ENCODE measurements at places on chromosomes 2 and 18.

- DNase-seq = no peak
Measured at GRCh38 chr18:68148863-68149262, 566.0 kb downstream of the TMX3 start.

DNA sequence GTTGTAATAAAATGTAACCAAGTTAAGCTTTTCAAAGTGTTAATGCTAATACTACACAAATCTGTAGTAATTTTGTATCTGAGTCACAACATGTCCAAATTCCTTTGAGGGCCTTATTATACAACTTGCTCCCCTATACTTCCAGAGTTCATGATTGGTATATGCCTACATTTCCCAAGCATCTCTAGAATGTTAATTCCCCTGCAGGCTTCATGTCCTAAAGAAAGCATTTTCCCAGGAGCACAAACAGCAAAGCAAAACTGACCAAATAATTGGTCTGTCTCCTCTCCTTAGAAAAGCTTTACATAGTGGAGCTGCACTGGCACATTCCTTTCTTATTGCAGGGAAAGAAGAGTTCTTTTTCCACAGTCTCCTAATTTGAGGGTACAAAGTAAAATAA lies 3.7 kb downstream of the ALS2 start:
- no peak for DNase-seq

- no peak for DNase-seq
Measured at GRCh38 chr2:151959238-151959637, 131.0 kb upstream of the ARL5A start.

DNA sequence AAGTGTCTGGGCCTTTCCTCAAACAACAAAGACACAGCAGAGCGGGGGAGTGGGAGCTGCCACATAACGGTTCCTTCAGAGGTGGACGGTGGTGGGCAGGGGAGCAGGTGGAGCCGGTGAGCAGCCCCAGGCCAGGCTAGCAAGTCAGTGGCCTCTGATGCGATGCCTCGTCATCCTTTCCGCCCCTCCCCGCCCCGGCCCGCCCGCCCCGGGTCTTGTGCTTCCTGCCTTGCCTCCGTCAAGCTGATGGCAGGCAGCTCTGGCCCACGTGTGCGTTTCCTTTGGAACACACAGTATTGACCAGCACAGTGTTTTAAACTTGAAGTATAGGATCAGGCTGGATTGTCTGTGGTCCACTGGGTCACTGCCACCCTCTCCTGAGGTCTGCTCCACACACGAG lies 38.9 kb downstream of the PIEZO2 start:
- DNase-seq = no peak

GRCh38 chr2:32277363-32277673 lies 386 bp upstream of the YIPF4 start:
- no peak for DNase-seq

DNA sequence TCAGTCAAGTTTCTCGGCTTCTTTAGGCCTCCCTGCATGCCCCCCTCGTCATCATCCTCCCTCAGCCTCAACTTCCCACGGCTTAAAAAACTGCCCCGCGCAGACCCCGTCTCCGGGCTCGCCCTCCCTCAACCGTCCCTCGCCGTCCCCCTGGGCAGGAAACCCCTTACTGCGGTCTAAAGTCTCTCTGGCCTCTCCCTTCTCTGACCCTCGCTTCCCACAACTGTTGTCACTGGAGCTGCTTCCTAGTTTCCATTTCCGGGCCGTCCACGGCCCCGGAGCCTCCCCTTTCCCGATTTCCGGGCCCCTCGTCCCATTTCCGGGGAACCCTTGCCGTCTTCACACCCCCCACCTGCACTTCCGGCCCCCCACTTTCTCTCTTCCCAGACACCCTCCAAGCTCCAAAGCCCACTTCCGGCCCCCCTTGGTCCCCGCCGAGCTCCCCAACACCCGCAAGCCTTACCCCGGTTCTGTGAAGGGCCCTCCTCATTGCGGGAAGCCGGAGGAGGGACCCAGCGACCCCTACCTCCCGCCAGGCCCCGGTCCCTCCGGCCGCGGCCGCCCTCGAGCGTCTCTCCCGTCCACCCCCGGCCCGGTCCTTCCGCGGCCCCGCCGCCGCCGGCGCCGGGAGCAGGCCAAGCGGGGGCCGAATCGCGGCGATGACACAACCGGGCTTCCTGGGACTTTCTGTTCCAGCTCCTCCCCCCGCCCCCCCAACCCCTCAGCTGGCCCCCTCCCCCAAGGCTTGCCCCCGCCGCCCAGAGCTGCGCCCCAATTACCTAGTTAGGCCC lies 513 bp downstream of the TRIP12 start:
- DNase-seq = peak; percentile 81

DNA sequence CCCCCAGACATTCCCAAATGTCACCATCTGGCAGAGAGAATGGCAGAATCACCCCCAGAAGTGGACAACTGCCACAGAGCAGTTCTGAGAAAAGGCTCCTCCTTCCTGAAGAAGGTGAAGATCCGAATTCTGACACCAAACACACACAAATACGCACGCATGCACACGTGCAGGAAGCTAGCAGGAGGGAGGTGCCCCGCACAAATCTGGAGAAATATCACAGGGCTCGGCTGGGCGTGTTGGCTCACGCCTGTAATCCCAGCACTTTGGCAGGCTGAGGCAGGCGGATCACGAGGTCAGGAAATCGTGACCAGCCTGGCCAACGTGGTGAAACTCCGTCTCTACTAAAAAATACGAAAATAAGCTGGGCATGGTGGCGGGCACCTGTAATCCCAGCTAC lies 38.5 kb upstream of the ATG16L1 start:
- no peak for DNase-seq

DNA sequence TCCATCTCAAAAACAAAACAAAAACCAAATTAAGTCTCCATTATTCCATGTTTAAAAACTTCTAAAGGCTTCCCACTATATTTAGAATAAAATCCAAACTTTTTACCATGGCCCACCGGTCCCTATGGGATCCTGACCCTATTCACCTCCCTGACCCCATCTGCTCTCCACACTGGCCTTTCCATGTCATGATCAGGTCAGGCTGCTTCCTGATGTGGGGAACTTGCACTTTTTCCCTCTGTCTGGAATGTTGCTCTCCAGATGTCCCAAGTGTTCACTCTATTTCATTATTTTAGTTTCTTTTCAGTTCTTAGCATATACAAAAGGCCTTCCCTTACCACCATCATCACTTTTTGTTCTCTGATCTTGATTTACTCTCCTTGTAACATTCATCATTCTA lies 7.5 kb upstream of the MTA3 start:
- no peak for DNase-seq

- DNase-seq = no peak
Measured at GRCh38 chr2:216694082-216694825, 1.1 kb downstream of the IGFBP5 start.

DNA sequence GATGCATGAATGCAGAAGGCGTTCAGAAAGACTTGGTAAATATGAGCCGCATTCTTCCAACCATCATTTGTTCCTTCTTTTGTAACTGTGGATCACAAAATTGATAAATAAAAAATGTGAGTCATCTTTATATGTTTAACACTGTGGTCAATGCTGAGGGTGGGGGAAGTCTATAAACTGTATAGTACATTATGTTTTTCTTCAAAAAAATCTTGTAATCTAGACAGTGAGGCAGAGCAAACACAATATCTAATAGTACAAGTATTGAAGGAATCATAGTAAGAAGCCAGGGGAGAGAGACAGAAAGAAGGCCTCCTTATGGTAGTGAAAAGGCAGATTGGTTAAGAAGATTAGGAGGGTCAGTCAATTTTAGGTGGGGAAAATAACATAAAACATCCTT lies 30.7 kb upstream of the CALCRL start:
- DNase-seq = no peak

GRCh38 chr2:178277741-178278197 lies 83.5 kb downstream of the OSBPL6 start:
- DNase-seq = no peak

DNA sequence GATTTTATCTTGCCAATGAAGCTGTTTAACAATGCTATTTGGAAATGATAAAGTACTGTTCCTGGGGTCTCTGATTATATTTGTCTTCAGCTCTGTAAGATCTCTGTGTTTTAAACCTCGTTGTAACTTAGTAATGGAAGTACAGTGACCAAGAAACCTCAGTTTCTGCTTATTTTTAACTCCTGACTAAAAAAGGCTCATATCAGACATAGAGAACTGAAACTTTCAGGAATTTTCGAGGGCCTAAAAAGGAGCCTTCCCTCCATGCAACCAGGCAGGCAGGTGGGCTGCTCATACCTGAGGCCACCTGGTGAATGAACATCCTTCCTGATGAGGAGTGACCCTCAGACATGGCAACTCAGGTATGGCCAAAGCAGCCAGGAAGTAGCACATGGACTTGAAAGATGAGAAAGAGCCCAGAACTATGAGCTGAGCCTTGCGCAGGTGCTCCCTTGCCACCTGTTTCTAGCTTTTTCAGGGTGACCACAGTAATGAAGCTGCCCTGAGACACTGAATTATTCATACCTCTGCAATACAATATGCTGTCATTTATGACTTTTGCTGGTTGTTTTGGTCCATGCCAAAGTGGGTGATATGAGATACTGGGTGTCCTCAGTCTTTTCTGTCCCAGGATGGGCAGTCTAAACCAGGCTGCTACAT lies 23.9 kb downstream of the MYO3B start:
- DNase-seq = no peak

DNA sequence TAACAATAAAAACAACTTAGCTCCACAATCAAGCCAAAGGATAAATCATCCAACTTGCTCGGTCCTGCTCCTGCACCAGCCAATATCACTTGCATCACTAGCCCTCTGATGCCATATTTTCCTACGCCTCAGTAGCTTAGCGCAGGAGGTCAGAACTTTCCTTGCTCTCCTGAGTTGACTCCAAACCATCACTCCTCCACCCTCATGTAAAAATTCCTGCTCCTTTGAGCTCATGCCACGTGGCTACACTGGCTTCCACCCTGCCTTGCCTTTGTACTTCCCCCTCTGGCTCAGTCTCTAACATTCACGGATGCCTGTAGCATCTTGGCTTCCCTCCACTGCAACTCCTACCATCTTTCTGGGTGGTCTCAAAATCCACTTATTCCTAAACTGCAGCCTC lies 25.2 kb downstream of the AAK1 start:
- DNase-seq = no peak

DNA sequence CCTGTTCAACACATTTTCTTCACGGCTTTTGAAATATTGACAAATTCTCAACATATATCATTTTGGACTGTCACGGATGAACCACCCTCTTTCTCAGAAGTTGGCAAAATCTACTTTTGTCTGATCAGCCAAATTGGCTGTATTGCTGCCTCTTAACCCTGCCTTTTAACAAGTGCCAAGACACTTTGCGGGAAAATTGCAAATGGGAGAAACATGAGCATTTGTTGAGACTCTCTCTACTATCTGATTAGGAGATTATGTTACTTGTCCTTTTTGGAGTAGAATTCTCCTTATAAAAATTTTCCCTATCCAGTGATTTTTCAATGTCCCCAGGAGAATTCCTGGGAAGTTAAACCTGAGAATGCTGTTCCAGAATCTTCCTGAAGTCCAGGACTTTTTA lies 256.2 kb upstream of the ZSWIM2 start:
- DNase-seq = no peak

DNA sequence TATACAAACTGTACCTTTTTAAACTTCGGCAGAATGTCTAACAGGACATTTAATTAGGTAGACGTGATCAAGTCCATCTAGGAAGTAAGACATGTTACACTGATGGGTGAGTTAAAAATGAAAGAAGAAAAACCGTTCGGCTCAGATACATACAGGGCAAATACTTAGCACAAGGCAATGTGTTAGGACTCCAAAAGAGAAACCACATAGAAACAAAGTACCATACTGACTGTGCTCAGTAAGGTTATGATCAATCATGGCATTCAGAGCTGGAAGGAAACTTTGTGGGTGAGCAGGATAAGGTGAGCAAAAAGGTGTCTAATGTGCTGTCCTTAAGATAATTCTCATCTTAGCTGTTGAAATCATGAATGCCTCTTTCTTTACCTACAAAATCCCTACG lies 211.9 kb downstream of the STK39 start:
- no peak for DNase-seq

- DNase-seq = no peak
Measured at GRCh38 chr2:46184794-46185583, 112.2 kb upstream of the EPAS1 start.

DNA sequence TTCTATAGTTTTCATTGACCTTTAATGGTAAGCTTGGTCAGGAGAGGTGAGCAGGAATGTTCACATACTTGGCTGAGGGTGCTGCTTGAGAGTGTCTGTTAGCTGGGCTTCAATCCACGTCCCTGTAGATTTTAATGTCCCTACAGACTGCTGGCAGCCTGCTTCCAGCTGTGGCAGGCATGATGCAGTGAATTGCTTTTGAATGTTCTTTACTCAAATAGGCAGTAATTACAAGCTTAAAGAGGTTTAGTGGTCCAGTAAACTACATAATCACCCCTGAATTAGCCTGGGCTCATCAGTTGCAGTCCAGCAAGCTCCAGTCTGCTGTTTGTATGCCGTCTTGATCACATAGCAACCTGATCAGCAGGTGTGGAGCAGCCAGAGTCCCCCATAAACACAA lies 102.1 kb downstream of the MEIS1 start:
- DNase-seq = no peak

- DNase-seq = no peak
Measured at GRCh38 chr2:24343225-24343882, 17.0 kb downstream of the ITSN2 start.

DNA sequence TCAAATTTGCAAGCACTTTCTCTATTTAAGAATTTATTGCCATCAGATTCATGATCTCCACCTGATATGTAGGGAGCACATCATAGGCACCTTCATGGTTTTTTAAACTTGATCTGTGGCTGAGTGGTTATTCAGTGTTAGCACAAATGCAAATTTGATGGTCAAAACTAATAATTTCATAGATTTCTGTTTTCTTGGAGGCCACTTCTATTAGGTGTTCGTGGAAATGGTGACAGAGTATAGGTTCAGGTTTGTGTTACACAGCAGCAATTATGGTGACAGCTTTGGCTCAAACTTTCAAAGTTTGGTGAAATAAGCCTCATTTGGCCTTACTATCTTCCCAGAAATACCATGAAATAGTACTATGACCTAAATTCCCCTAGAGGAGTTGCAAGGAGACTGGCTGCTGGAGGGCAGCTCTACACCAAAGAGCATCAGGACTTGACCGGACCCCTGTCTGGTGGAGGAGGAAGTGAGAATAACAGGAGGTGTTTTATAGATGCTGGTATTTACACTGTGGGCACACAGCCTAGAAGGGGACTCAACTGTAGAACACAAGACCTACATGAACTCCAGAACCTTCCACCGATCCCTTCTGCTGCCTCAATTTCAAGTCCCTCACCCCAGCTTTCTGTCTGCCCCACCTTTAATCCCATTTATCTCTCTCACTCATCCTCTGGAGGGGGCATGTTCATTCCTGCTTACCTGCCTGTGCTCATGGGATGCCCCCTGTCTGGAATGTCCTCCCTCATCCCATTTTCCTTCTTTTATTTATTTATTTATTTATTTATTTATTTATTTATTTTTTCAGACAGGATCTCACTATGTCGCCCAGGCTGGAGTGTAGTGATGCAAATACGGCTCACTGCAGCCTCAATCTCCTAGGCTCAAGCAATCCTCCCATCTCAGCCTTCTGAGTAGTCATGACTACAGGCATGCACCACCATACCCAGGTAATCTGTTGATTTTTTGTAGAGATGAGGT lies 132.9 kb upstream of the SIX2 start:
- DNase-seq = no peak

- no peak for DNase-seq
Measured at GRCh38 chr18:30622635-30623034, 419.9 kb downstream of the DSC3 start.

GRCh38 chr18:28115149-28115550 lies 61.8 kb downstream of the CDH2 start:
- no peak for DNase-seq

- no peak for DNase-seq
Measured at GRCh38 chr2:120494446-120494845, 148.5 kb downstream of the INHBB start.

- DNase-seq = no peak
Measured at GRCh38 chr2:132256251-132256902, 94.6 kb upstream of the ANKRD30BL start.

Data from NK-92 treated with Interleukin-12 subunit alpha and Interleukin-12 subunit beta, amount 100 ng/mL, for 24 hours (cell line).